Caki2 (cell line): ENCODE measurements at places on chromosomes 3 and 15.
A peak's percentile ranks its signal among the peaks of the same experiment; 100 is the strongest.

DNA sequence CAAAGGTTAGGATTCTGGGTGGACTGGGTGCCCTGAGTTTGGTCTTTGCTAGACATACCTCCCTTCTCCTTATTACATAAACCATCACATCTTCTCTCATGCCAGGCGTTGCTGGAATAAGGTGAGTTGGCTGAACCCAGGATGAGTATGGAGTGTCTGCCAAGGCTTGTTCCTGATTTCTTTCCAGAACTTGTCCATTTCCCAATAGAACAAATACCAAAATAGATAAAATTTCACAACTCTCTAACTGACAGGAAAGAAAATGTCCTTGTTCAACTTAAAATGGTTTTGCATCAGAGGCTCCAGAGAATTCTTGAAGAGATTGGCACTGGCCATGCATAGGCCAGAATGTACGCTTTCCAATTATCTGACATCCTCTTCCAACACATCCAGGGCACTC lies 291.9 kb downstream of the IGSF11 start:
- DNase-seq, result no peak

- DNase-seq, result no peak
These were observed 63.7 kb downstream of the SLC12A8 start for GRCh38 chr3:125148836-125149235.

GRCh38 chr15:25091421-25092158 lies 136.8 kb downstream of the SNRPN start:
- no peak for DNase-seq

GRCh38 chr15:84826369-84826823 lies 9.2 kb downstream of the ALPK3 start:
- DNase-seq, result no peak

GRCh38 chr3:52143156-52143555 lies 11.1 kb downstream of the POC1A start:
- DNase-seq, result no peak

DNA sequence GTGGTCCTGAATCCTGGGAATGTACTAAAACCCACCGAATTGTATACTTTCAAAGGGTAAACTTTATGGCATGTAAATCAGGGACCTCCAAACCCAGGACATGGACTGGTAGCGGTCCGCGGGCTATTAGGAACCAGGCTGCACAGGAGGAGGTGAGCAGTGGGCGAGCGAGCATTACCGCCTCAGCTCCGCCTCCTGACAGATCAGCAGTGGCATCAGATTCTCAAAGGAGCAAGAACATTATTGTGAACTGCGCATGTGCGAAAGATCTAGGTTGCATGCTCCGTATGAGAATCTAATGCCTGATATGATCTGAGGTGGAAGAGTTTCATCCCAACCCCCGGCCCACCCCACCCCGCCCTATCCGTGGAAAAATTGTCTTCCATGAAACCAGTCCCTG lies 22.2 kb downstream of the HEG1 start:
- DNase-seq, result no peak

GRCh38 chr3:133837487-133838295 lies 32.1 kb downstream of the SRPRB start:
- no peak for DNase-seq

DNA sequence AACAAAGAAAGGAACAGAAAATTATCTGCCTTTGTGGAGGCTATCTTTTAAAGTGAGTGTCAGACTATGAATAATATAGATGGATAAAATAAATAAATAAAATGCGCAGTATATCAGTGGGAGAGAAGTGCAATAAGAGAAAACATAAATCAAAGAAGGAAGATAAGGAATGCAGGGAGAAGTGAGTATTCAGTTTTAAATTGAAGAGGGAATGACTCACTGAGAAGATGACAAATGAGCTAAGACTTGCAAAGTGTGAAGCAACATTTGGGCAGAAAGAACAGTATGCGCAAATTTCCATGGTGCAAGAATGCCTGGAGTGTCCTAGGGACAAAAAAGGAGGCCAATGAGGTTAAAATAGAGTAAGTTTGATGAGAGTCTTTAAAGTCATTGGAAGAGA lies 1300.1 kb upstream of the ALCAM start:
- peak; percentile 3 for DNase-seq

GRCh38 chr3:11651900-11652299 lies 8.2 kb upstream of the VGLL4 start:
- DNase-seq, result no peak

- no peak for DNase-seq
These were observed 15.2 kb upstream of the EID1 start for GRCh38 chr15:48862705-48863104.

- DNase-seq, result peak; percentile 29
These were observed 24.8 kb upstream of the RBP1 start for GRCh38 chr3:139564294-139564861.

DNA sequence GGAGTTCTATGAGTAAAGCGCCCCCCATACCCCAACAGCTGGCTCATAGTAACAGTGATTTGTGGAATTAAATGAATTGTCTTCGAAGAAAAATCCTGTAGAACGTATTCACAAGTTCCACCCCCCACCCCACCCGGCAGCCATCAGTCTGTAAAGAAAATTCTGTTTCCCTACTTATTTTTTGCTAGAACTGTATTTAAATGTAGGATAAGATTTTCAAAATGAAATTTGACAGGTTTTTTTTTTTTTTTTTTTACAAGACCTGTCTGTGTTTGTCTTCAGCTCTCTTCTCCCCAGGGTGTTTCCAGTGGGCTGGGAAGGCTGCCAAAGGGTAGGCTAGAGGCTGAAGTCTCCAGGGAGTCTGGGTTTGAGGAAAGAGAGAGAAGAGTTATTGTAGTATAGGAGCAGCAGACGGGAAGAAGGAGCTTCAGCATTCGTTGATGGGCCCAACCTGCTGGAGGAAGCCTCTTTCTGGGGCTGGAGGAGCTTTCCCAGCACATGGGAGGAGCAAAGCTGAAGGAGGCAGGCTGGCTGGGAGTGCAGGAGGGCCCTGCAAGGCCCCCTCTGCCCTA lies 130.6 kb upstream of the SEMA6D start:
- DNase-seq, result no peak

DNA sequence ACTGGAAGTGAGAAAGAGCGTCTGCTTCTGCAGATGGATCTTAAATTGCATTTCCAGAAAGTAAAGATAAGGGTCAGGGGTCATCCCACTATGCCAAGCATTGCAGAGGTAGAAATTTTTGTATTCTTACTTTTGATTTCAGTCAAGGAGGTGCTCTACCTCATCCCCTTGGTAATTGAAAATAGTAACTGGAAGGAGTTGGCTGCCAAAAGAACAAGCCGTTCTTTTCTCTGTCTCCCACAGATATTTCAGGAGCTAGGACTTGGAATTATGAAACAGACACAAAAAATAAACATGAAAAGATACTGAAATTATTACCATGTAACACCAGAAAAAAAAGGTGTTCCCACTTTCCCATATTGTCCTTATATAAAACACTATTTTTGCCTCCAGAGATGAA lies 309.9 kb upstream of the UMPS start:
- no peak for DNase-seq

DNA sequence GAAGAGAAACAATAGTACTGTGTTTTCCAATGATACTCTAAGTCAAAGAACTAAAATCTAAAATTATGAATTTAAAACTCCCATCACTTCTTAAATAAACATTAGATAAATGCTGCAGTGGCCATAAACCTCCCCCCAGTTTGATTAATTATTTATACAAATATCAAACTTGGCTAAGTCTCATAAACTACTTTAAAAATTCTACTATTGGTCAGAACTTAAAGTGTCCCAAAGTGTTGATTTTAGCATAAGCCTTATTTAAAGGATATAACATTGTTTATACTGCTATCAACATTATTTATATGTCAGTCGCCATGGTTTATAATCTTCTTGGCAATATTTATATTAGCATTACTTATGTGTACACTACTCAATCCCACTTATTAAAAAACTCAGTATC lies 132.4 kb downstream of the SCAPER start:
- no peak for DNase-seq

- DNase-seq, result no peak
These were observed 44.8 kb upstream of the GNB5 start for GRCh38 chr15:52236013-52236412.

DNA sequence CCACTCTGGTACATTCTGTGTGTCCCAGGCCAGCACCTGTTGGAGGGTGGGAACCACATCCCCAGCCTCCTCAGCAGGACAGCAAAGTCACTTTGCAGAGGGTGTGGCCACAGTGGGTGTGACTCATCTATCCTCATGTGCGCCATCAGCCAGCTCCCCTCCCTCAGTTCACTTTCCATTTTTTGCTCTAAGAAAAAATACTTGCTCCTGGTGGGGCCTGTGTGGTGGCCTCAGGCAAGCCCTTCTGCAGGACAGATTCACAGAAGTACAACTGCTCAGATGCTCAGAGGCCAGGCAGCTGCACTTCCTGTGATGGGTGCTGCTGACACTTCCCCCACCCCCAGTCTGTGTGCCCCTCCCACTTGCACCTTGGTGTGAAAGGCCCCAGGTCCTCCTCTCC lies 78.3 kb upstream of the ALDH1L1 start:
- peak; percentile 14 for DNase-seq

DNA sequence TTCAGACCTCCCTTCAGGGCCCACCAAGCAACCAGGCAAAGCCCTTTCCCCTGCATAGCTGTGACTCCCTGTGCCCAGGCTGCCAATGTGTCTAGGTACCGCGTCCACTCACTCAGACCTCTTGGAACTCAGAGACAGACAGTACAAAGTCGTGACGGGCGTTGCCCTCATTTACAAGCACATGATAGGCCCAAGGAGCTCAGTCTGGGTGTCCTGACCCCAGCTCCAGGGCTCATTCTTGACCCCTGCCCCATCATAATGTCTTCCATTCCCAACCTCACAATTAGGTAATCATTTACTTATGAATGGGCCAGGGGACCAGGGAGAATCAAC lies 56.0 kb downstream of the KLF13 start:
- DNase-seq, result no peak

- DNase-seq, result peak; percentile 59
These were observed 139.4 kb upstream of the TSC22D2 start for GRCh38 chr3:150268426-150269391.

DNA sequence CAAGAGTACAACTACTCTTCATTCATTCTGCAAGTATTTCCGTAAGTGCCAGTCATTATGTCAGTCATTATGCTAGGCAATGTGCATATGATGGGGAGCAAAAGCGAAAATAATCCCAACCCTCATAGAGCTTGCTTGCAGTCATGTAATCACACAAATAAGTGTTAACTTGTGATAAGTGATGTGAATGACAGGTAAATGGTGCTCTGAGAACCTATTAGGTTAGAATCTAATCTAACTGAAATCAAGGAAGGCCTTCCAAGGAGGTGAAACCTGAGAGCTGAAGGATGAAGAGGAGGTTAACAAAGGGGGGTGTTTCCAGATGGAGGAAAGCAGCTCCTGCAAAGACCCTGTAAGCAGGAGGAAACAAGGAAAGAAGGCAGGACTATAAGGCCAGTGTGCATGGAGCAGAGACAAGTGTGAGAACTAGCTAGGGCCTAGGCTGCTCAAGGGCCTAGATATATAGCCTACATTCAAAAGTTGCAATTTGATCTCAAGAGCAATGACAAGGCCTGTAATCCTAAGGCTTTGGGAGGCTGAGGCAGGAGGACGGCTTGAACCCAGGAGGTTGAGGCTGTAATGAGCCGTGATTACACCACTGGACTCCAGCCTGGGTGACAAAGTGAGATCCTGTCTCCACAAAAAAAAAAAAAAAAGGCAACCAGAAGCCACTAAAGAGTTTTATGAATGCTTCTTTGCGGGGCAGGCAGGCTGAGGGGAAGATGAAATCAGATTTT lies 5.3 kb downstream of the PTPN9 start:
- DNase-seq, result no peak

GRCh38 chr15:45091161-45091560 lies 22.8 kb downstream of the DUOX2 start:
- no peak for DNase-seq

DNA sequence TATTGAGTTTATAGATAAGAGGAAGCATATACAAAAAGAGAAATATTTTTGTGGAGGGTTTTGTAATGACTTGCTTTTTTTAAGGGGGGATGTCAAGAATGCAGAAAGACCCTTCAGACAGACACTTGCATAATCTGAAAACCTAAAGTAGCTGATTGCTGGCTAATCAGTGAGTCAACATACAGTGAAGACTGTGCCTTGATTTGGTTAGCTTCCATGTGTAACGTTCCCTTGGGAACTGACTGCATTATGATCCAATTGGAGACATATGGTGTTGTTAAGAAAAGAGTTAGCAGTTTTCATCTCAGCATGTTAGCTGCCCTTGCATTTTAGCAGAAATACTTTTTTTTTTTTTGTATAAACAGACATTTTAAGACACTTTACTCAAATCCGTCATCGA lies 483.2 kb downstream of the RBMS3 start:
- no peak for DNase-seq

- peak; percentile 23 for DNase-seq
These were observed 785 bp upstream of the MYRIP start for GRCh38 chr3:39808467-39809180.

DNA sequence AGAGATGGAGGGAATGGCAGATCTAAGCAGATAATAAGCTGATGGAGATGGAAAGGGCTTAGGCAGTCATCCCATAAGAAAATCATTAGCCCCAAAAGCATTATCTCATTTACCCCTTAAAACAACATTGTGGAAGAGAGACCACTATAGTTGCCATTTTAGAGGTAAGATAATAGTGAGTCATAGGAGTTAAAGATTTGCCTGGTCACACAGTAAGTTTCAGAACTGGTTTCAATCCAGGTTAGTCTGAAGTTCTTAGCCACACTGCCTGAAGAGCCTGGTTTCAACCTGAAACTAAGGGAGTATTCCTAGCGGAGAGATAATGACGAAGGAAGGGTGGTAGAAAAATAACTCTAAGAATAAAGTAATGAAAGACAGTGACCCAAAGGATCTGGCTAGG lies 13.0 kb upstream of the UBR1 start:
- DNase-seq, result no peak

DNA sequence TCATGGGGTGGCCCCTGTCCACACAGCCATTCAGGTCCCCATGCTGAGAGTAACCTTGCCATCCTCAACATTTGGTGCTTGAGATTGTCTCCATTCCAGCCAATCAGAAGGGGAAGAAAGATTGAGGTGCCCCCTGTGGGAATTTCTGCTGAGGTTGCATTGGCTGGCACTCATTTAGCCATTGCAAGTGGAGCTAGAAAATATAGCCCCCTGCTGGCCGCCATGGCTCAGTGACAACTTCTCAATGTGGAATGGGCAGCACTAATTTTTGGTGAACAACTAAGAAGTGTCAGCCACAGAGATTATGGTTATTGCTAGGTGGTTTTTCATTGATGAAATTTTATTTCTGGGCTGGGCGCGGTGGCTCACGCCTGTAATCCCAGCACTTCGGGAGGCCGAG lies 22.0 kb downstream of the COL6A6 start:
- DNase-seq, result peak; percentile 6

- DNase-seq, result no peak
These were observed 710 bp downstream of the MECOM start for GRCh38 chr3:169662843-169663160.

GRCh38 chr3:20406611-20407011 lies 220.6 kb upstream of the SGO1 start:
- no peak for DNase-seq

- no peak for DNase-seq
These were observed 493.7 kb upstream of the GOLIM4 start for GRCh38 chr3:168589376-168589775.

DNA sequence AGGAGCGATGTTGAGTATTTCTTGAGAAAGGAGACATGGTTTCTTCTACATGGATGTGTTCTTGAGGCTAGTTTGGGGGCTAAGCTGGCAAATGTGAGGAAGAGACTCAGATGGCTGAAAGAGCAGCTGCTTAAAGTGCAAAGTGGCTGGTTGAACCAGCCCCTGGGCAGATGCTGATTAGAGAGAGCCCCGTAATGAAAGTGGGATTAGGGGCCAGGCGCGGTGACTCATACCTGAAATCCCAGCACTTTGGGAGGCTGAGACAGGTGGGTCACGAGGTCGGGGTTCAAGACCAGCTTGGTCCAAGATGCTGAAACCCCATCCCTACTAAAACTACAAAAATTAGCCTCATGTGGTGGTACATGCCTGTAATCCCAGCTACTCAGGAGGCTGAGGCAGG lies 75.0 kb upstream of the GCNT3 start:
- no peak for DNase-seq
